ENCODE measurements at places on chromosomes 2 and 18. TPM values are rescaled to one million over a fixed set of nuclear protein-coding genes. Genes with fewer than 3 reads are reported as not detected.

- DNase-seq, result no peak
Measured at GRCh38 chr18:36543030-36543429, 245.5 kb downstream of the FHOD3 start.

DNA sequence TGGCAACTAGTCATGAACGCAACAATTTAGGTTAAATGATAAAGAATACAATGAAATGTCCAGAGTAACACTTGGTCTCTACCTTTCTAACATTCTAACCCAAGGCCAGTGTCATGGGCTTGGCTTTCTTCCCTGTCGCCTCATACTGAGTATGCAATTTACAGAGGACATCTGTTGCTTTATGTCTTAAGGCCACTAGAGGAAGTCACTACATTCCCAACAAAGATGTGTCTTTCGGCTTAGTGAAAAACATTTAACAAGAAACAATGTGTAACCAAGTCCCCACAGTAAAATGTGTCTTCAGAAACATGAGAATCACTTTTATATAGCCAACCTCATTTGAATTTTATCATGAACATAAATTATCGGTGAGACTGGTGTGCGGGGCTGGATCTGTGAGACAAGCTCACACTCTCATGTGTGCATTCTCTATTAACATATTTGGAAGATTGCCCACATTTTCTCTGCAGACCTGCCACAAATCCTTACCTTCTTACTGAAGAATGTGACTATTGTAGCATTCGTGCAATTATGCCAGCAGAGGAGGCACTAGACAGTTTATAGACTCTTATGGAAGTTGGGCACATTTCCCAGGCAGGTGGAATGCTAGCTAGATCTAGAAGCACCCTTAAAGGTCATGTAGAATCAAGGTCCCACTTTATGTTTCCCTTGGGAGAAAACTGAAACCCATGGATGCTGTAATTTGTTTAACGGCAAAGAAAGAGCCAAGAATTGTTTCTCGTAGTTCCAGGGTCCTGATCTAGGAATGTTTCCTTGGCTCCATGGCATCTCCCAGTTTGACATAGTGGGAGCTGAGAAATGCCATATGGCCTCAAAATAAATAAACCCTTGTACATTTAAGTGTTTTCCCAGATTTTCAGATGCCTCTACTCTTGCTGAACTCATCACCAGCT is 101.8 kb downstream of the CD226 start:
- DNase-seq, result no peak

GRCh38 chr2:31314761-31315160 is 80.8 kb downstream of the EHD3 start:
- no peak for DNase-seq

GRCh38 chr2:64454386-64455332 is 697 bp downstream of the LGALSL start:
- peak; percentile 71 for DNase-seq

- DNase-seq, result no peak
Measured at GRCh38 chr2:106284255-106284654, 90.2 kb upstream of the UXS1 start.

GRCh38 chr2:69755862-69756467 is 14.0 kb downstream of the ANXA4 start:
- DNase-seq, result no peak

GRCh38 chr2:170514140-170514539 is 201.0 kb upstream of the SP5 start:
- DNase-seq, result no peak

The ALPG gene
- not detected for total RNA-seq

- DNase-seq, result no peak
Measured at GRCh38 chr18:48780201-48780912, 170.4 kb downstream of the SMAD7 start.

- no peak for DNase-seq
Measured at GRCh38 chr2:174553811-174554493, 43.7 kb downstream of the WIPF1 start.

The IL36A gene
- total RNA-seq, result not detected

- no peak for DNase-seq
Measured at GRCh38 chr2:191933307-191934105, 86.6 kb upstream of the CAVIN2 start.

The OR6B3 gene
- total RNA-seq, result not detected

GRCh38 chr2:203175371-203175770 is 63.4 kb upstream of the CYP20A1 start:
- DNase-seq, result no peak

The POTEJ gene
- not detected for total RNA-seq

GRCh38 chr2:224722770-224723169 is 6.6 kb upstream of the CCDC195 start:
- no peak for DNase-seq

DNA sequence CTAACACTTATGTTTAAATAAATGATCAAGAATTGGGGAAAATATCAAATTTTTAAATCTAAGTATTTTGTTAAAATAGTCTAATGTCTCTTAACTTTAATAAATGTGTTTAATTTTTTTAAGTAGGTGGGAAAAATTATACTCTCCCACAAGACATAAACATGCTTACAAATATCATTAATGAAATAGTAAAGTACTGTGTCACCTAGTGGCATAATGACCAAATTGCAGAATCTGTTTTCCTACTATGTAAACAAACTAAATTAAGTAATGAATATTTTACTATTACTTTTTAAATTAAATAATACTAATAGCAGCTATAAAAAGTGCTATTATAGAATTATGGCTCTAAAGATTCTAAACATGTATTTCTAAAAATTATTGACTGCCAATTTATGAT is 52.0 kb upstream of the CHAC2 start:
- DNase-seq, result no peak

- DNase-seq, result peak; percentile 41
Measured at GRCh38 chr2:207073801-207074678, 91.7 kb downstream of the KLF7 start.

Data from activated naive CD8-positive, alpha-beta T cell treated with anti-CD3 and anti-CD28 coated beads, Interleukin-2, amount 10 ng/mL, durations not matched to agents 7 days and 5 days (primary cell).